ENCODE measurements at places on chromosomes 5 and 9.
A peak's percentile ranks its signal among the peaks of the same experiment; 100 is the strongest.

DNA sequence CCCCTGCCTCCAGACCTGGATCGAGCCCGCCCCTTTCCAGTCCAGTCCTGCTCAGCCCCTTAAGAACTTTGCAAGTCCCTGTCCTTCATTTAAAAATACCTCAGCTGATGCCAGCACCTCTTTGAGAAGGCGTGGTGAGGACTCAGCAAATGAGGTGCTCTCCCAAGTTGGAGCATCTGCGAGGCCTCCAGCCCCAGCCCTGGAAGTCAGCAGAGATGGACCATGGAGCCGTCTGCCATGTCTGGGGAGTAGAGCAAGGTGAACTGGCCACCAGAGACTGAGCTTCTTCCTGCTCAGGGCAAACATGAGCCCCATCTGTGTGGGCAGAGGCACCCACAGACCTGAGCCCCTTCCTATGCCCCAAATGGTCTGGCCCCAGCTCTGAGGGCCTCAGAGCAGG, 71.5 kb downstream of the UBE2QL1 start:
- DNase-seq: no peak

- no peak for DNase-seq
Measured at GRCh38 chr5:52776116-52776515, 11.6 kb upstream of the ITGA1 start.

DNA sequence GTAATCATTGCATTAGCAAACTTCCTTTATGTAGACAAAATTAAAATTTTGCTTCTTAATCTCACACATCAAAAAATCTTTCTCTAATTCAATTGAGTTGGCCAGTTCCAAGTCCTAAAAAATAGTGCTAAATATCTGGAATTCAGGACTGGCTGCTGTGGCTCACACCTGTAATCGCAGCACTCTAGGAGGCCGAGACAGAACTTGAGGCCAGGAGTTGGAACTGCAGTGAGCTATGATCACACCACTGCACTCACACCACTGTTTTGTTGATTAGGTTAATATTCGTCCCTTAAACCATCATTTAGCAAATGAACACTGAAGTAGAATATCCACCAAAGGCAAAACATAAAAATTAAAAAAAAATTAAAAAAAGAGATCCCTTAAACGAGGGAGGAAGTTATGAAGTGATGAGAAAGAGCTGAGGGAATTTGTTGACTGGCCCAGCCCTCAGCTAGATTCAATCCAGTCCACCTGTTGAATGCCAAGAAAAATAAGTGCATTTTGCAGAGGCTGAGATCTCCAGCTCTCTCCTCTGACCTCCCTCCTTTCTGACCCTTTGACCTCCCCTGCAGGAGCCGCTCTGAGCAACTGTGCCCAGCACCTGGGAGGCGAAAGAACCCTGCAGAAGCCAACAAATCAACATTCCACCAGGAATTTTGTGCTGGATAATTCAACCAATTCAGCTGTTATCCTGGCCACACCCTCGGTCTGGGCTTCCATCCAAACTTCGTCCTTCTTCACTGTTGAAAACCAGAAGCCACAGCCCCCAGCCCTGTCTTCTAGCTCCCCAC, 96.8 kb downstream of the OR2K2 start:
- peak; percentile 88 for DNase-seq

DNA sequence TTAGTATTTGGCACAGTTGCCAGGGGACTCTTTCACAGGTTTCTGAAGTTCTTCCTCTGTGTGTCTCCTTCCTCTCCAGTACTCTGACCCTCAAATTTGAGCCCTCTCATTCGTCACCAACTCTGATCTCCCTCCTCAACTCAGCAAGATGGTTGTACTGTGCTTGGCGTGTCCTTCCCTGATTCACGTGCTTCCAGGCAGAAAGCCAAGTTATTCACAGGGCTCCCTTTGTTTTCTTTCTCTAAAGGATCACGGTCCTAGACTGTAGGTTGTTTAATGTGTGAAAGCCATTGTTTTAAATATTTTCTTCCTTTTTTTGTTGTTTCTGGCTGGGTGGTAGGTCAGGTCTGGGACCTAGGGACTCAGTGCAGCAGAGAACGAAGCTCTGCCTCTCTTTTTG, 142.9 kb downstream of the DMAC1 start:
- DNase-seq: no peak

GRCh38 chr5:158802941-158803341, 296.8 kb downstream of the EBF1 start:
- DNase-seq: peak; percentile 36

DNA sequence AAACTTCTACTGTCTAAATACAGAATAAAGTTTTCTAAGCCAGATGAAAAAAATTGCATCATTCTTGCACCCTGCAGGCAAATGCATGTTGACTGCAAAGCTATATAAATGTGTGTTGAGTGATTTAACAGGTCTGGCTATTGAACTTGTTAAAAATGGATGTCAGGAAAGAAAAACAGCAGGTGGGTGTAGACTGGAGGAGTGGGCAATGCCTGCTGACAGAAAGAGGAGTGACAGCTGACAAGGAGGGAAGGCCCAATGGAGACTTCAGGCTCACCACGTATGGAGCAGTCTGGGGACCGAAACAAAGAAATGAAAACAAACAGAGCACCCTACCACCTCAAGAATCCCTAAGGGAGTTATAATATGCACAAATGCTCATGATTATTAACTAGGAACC, 127.8 kb downstream of the GRIA1 start:
- no peak for DNase-seq

GRCh38 chr5:51391175-51391574, 7.9 kb downstream of the ISL1 start:
- no peak for DNase-seq

- DNase-seq: no peak
Measured at GRCh38 chr9:76424491-76424890, 30.3 kb upstream of the RFK start.

DNA sequence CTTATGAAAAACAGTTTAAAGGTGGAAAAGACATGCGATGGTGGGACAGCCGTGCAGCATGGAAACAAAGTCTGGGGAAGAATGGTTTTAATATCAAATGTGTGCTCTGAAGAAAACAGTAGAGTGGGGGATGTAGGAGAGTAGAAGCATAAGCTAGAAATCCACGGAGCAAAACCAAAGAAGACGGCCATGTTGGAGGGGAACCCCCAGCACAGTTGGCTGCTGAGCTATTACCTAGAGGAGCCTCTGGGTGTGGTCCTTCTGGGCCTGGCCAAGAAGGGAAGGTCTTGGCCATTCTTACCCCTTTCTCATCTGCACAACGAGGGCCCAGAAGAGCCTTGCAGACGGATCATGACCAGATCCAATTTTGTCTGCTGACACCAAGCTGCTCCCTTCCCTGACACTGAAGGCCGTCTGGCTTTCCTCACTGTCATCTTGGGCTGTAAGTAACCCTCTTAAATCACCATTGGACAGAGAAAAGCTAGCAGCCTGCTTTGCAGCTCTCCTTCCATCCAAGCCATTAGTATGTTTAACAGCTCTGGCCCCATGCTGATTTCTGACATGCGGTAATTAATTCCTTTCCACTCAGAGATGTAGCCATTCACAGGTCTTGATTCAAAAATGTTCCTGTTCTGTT, 189.5 kb downstream of the SEC61B start:
- DNase-seq: no peak

DNA sequence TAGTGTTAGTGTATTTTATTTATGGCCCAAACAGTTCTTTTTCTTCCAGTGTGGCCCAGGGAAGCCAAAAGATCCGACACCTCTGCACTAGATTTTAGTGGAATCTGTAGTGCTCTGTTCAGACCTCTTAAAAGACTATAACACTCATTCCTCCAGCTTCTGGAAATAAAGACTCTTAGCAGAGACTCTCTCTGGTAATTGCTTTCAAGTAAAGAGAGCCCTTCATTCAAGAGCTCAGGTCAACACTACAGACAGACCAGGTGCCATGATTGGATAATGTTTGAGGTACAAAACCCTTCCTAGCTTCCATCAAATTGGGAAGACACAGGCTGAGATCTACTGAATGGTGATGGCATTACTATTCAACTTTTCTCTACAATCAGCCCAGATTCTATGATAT, 255.8 kb downstream of the PRDM9 start:
- DNase-seq: no peak

DNA sequence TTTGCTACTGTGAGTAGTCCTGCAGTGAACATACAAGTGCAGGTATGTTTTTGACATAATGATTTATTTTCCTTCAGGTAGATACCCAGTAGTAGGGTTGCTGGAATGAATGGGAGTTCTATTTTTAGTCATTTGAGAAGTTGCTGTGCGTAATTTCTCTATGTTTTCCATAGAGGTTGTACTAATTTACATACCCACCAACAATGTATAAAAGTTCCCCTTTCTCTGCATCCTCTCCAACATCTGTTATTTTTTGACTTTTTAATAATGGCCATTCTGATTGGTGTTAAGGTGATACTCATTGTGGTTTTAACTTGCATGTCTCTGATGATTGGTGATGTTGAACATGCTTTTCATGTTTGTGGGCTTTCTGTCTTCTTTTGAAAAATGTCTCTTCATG, 64.7 kb upstream of the CTSL start:
- DNase-seq: no peak

GRCh38 chr9:92402826-92403745, 1.3 kb downstream of the OGN start:
- peak; percentile 26 for DNase-seq

DNA sequence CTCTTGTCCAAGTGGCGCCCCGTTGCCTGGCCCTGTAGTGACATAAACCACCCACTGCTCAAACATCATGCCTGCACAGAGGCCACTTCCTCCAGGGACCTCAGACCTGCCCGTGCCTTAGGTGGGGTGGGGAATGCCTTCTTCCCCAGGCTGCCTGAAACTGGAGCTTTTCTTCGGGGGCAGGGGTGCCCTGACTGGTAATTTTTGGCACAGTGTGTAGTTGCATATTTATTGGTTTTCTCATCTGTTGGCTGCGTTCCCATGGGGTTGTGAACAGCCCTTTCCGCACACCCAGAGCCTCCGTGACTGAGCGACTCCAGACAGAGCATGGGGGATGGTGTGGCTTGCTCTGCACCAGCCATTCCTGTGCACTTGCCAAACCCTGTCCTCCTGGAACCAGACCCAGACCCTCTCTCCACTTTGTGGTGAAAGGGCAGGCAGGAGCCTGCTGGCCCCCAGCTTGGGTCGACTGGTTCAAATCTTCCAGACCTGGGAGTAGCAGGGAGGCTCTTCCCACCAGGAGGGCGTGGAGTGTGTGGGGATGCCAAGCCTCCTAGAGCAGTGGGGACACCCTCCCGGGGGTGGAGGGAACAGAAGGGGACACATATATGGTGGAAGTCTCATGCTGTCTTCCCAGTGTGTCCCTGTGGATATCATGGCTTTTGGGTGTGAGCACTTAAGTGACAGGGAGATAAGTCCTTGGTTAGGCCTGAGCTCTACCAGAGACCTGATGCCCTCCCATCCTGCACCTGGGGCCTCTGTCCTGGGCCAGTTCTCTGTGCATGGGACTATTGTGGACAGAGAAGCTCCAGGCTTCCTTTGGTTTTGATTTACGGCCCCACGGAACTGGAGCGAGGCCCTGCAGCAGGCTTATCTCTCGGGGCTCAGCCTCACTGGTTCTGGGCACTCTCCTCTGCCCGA, 39.6 kb downstream of the WNK2 start:
- DNase-seq: no peak

DNA sequence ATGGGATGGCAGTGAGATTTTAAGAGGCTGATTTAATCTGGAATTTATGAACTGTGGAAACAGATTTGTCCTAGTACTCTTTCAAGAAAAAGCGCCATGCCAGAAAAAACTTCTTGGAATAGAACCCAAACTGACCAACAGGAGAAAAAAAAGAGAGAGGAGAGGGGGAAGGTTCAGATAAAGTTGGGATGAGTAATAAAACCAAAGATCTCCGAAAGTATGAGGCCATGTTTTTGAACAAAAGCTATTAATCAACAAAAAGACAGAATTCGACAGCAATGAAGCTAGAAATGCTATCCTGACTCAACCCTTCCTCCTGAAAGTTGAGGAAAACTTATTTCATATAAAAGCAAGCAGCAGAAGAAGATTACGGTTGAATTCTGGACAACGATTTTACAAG, 135.5 kb downstream of the CEMIP2 start:
- DNase-seq: no peak

GRCh38 chr5:76542887-76543690, 80.1 kb downstream of the F2RL2 start:
- peak; percentile 28 for DNase-seq

- DNase-seq: no peak
Measured at GRCh38 chr5:77356740-77357139, 135.4 kb downstream of the WDR41 start.

DNA sequence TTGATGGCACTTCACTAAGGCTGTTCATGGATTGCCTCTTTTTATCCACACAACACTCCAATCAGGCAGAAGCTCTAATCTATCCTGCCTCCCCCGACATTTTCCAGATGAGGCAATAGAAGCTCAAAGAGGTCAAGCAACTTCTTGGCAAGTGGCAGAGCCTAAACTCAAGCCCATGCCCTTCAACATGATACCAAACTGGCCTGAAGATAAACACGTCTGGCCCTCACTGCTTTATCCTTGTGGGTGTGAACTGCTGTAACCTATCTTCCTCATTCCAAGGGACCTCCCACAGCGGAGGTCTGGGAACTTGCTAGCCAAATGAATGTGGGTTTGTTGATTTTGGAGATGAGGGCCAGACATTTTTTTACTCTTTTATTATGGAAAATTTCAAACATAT, 9.5 kb downstream of the SLC35A4 start:
- DNase-seq: no peak

GRCh38 chr5:157820593-157821252, 38.2 kb downstream of the CLINT1 start:
- DNase-seq: no peak

DNA sequence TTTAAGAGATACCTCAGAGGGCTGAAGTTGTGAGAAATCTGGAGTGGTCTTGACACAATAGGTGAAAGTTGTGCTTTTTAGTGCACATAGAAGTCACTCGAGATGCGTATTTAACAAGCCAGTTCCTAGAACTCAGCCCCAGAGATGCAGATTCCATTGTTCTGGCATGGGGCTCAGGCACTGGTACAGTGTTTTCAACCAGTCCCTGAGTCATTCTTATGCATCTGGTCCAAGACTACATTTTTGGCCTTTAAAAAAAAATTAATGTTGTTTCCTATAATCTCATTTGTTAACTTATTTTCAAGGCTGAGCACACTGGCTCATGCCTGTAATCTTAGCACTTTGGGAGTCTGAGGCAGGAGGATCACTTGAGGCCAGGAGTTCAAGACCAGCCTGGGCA, 29.6 kb downstream of the PTTG1 start:
- DNase-seq: no peak

DNA sequence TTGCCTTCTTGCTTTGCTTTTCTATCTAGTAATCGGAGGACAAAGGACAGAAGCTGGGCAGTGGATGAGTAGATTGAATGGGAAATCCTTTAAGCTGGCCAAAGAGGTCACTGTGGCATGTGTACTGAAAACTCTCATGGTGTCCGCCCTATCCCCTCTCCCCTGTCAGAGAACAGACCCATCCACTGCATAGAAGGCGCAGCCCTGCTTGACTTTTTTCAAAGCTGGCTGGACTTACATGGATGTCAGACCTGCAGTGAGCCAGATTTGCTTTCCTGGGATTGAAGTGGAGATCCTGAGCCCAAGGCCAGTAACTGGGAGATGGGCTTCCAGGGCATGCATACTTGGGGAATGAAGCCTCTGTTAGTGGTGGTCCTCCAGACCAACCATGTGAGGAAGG, 329.5 kb downstream of the TRPM3 start:
- no peak for DNase-seq

All from right hindlimb (tissue), 1 donor.